ENCODE measurements at places on chromosomes 1 and 21.
A peak's percentile ranks its signal among the peaks of the same experiment; 100 is the strongest.

GRCh38 chr1:147225193-147225730 is at the start of gene FMO5:
TSS of gene FMO5 (minus strand) at chr1:147225339. CDS start at chr1:147225029, 310 bp downstream.
- peak; percentile 60 for DNase-seq

- no peak for DNase-seq
Observed at GRCh38 chr1:184836934-184837895, 82.6 kb upstream of the EDEM3 start.

- no peak for DNase-seq
Observed at GRCh38 chr1:245334827-245335490, 180.2 kb downstream of the KIF26B start.

GRCh38 chr1:114627107-114627506 is 42.7 kb downstream of the DENND2C start:
- no peak for DNase-seq

DNA sequence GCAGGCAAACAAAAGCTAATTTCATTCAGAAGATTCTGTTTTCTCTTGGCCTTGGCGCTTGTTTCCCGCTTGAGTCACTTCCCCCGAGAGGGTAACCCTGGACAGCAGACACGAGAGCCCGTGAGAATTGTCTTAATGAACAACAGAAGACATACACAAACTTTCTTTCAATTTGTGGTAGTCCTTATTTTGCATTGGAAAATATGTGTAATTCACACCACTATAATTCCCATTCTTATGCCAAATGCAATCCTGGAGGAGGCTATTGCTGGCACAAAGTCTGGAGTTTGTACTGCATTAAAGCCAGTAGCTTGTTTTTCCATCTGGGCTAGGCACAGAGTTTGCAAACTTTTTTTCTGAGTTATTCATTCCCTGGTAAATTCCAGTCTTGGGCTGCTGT is 109.8 kb upstream of the IVNS1ABP start:
- DNase-seq, result no peak

DNA sequence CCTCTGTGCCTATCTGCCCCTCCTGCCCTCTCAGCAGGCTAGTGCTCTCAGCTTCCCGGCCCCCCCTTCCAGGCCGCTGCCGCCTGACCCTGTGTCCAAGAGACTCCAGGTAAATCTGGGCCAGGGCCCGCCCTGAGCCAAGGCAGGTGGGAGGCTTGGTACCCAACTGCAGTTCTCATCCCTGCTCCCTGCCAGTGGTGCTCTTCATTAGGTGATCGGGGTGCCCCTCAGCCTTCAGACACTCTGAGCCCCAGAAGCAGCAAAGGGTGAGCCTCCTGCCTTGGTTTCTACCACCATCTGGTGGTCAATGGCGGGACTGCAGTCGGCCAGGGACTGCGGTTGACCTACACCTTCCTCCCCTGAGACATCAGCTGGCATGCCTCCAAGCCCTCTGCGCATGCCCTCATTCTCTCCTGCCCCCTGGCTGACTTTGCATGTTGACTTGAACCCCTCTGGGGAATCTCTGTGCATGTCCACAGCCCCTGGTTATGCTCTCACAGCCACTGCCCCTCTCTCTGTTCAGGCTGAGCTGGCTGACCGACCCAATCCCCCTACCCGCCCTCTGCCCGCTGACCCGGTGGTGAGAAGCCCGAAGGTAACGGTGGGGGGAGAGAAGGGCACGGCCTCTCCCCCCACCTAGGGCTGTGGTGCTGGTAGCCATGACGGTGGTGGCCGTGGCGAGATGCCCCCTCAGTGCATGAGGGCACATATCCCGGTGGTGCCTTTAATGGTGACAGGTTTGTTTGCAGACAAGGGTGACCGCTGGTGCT is 2.0 kb upstream of the EFNA4 start:
- DNase-seq, result peak; percentile 93

- no peak for DNase-seq
Observed at GRCh38 chr1:71908303-71908702, 374.0 kb downstream of the NEGR1 start.

GRCh38 chr1:3457910-3458883 is 3.7 kb downstream of the ARHGEF16 start:
- no peak for DNase-seq

- DNase-seq, result peak; percentile 13
Observed at GRCh38 chr1:85148524-85149250, 52.1 kb downstream of the SYDE2 start.
